Activated CD8-positive, alpha-beta memory T cell treated with anti-CD3 and anti-CD28 coated beads for 36 hours (primary cell): ENCODE measurements at places on chromosomes 2 and 18. TPM values are rescaled to one million over a fixed set of nuclear protein-coding genes. Genes with fewer than 3 reads are reported as not detected.

The QPCT gene
- total RNA-seq: 6.6 TPM

The SULT1C4 gene
- not detected for total RNA-seq

The RGPD3 gene
- total RNA-seq: not detected

The HDLBP gene
- total RNA-seq: 310 TPM

The HPCAL1 gene
- total RNA-seq: 85.0 TPM

The LHCGR gene
- not detected for total RNA-seq

The SNTG2 gene
- total RNA-seq: 0.52 TPM

The LOXHD1 gene
- total RNA-seq: not detected

The CREB1 gene
- 95.5 TPM for total RNA-seq

The SERPINB2 gene
- total RNA-seq: not detected

The VAMP8 gene
- total RNA-seq: 86.8 TPM

The KCNS3 gene
- total RNA-seq: not detected

The TMEM163 gene
- total RNA-seq: 0.10 TPM

The MATN3 gene
- not detected for total RNA-seq

The CCDC74A gene
- 5.2 TPM for total RNA-seq

The METAP1D gene
- 8.4 TPM for total RNA-seq

The ACTR2 gene
- 306 TPM for total RNA-seq

The INO80B gene
- total RNA-seq: 41.1 TPM

The TLX2 gene
- total RNA-seq: 0.25 TPM

The FBXO15 gene
- total RNA-seq: 1.4 TPM

The LIPG gene
- 0.13 TPM for total RNA-seq

The POTEJ gene
- total RNA-seq: not detected

The CSRNP3 gene
- not detected for total RNA-seq

The CRYGD gene
- total RNA-seq: not detected

The CCDC68 gene
- total RNA-seq: not detected

The EML6 gene
- 1.7 TPM for total RNA-seq

The DQX1 gene
- 0.91 TPM for total RNA-seq

The RNF144A gene
- total RNA-seq: 12.5 TPM

The SKA1 gene
- total RNA-seq: 32.1 TPM

The MCEE gene
- 13.7 TPM for total RNA-seq

The CD8A gene
- 433 TPM for total RNA-seq

The AQP12B gene
- total RNA-seq: not detected

The DYNAP gene
- total RNA-seq: not detected

The EGR4 gene
- 0.48 TPM for total RNA-seq

The DCDC2C gene
- total RNA-seq: not detected

The FLACC1 gene
- 1.3 TPM for total RNA-seq

The RNF152 gene
- 0.17 TPM for total RNA-seq

The FBLN7 gene
- total RNA-seq: 3.7 TPM

The MPPE1 gene
- total RNA-seq: 29.8 TPM

The DSC3 gene
- total RNA-seq: 0.06 TPM

The NRBP1 gene
- 71.2 TPM for total RNA-seq

The RBFA gene
- total RNA-seq: 44.3 TPM
